ENCODE measurements at places on chromosomes 12 and 14.
A peak's percentile ranks its signal among the peaks of the same experiment; 100 is the strongest.

DNA sequence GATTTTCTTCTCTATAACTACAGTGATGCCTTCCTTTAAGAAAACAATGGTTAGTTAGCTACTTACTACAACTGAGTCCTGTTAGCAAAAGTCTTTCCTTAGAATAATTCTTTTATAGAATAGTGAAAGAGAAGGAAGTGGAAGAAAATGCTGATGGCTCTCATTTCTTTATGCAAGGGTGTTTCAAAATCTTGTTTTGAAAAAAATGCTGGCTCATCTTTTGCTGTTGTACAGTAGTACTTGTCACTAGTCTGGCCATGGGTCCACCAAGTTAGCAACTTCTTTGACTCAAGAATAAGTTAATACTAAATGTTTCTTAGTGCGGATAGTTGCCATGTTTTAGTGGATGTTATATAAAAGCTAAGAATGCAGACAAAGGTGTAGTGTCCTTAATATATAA, 225.4 kb downstream of the PTPRO start:
- no peak for DNase-seq

- DNase-seq: peak; percentile 27
Measured at GRCh38 chr14:32201816-32202490, at the start of gene RNU6-7. Gene RNU6-7, plus strand, starts transcription at chr14:32202045.

DNA sequence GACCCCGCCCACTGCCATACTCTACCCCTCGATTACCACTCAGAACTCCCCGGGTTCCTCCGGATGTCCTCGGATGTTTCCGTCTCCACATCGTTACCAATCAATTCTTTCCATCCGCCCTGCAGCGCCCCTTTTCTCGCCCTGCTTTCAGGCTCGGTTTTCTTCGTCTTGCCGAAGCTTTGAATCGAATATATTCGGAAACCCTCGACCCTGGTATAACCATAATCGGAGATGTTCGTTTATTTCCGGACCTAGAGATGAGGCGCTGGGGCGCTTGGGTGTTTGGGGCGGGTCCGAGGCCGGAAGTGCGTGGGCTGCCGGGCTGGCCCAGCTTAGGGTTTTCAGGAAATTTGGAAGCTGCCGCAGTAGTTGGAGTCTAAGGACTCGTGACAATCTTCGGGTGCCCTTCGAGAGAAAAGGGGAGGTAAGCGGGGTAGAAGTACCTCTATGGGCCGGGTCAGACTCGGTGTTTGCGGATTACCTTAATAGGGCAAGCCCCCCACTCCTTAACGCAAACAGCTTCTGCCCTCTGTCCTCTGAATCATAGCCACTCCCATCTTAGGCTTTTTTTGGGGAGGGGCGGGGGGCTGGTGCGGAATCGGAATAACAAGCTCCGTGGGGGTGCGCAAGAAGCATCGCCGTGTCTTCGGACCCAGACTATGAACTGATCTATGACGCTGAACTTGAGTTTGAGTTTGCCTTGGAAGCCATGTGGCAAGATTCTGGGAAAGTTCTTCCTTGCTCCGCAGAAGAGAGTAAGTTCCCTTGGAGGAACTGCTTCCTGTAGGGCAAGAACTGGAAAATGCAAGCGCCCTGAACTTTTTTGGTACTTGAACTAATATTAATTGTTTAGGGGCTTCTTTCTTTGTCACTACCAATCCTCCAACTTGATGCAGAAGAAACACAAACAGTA, at the start of gene C14orf119:
TSS of gene C14orf119 (plus strand) at position 310 of the 913 bp plus-strand sequence. CDS start 2,154 bp downstream, outside the sequence.
- DNase-seq: peak; percentile 100

GRCh38 chr14:105299654-105300541, 903 bp downstream of the BRF1 start:
- DNase-seq: peak; percentile 71

DNA sequence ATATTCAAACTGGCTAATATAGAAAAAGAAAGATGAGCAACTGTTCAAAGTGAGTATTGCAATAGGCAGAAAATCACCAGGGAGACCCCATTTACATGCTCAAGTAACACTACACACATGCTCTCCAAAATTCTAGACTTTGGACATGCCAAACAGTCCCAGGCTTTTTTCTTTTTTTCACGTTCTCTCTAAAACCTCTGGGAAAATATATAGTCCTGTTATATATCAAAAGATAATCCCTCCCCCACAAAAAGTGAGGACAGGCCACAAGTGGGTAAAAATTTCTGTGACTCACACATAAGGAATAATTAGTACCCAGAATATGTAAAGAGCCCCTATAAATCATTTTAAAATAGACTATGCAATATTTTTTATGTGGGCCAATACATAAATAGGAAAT, 55.2 kb downstream of the EFCAB11 start:
- peak; percentile 4 for DNase-seq

DNA sequence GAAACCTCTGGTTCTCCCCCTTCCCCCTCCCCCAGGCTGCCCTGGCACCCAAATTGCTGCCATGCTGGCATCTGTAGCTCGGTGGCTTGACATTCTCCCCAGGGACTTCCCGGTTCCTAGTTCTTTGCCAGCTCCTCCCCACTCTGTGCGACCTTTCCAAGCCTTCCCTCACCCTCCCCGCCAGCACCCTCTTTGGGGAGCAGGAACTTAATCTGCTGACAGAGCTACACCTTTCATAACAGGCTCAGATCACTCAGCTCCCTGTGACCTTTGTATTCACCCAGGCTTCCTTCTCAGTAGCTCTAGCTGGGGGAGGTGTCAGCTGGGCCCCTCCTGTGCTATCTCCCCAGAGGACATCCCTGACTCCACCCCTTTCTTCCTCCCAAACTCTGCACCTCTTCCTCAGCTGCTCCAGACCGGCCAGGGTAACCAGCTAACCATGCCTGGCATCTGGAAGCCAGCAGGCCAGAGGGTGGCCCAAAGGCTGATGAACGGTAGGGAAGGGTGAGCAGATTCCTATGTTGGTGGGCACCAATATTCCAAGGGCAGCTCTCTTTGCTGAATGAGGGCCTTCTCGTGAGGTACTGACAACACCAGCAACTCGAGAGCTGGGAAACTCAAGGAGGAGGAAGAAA, 1.8 kb upstream of the COX14 start:
- no peak for DNase-seq

- peak; percentile 98 for DNase-seq
Measured at GRCh38 chr12:48956279-48957140, 777 bp downstream of the ARF3 start.

GRCh38 chr12:39831587-39832315, 212.1 kb upstream of the ABCD2 start:
- peak; percentile 5 for DNase-seq

DNA sequence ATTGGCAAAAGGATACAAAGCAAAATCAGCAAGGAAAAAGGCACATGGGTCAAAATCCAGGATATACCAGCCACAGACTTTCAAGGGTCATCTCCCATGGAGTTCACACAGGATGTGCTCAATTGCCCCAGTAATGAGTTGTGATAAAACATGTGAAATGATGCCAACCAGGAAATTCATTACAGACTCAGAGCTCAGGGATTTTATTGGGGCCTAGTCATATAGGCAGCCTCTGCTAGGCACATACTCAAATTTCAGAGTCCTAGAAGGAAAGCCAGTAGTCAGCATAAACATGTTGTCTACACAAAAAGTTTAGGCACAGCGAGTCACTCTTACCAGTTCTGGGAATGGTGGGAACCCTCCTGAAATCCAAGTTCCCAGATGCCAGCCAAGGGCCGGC, 64.4 kb upstream of the OSBPL8 start:
- DNase-seq: peak; percentile 78

- peak; percentile 70 for DNase-seq
Measured at GRCh38 chr14:90815822-90816662, at the start of gene TTC7B. Gene TTC7B, minus strand, starts transcription at chr14:90816430. Its CDS starts 135 bp downstream, at chr14:90816295.

DNA sequence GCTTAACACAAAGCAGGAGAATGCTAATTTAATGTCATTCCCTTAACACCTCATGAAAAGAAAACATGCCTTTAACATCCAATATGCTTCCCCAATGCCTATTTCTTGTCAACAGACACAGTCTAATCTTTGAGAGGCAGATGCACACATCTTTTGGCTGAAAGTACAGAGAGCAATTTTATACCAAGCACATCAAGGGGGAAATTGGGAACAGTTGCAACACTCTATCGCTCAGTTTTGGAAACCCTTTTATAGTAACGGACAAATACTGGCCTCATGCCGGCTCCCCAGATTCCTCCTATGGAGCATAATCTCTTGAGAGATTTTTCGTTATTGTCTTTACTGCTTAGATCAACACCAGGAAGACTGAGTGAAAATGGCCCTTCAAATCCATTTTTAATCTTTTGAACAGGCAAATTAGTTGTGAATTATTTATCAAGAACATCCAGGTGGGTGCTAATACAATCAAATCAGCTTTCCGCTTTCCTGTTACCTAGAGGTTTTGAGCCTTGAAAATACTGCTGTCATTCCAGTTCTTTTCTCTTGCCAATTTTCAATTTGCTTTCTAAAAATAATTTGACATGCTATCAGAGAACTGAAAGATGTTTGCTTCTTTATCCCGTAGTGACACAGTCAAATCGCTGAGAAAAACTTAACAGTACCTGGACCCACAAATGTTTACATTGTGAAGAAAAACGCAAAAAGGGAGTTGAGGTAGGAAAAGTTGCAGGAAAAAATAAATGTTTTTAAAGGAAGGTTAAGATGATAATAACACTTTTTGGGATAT, 60.7 kb upstream of the CAND1 start:
- no peak for DNase-seq

DNA sequence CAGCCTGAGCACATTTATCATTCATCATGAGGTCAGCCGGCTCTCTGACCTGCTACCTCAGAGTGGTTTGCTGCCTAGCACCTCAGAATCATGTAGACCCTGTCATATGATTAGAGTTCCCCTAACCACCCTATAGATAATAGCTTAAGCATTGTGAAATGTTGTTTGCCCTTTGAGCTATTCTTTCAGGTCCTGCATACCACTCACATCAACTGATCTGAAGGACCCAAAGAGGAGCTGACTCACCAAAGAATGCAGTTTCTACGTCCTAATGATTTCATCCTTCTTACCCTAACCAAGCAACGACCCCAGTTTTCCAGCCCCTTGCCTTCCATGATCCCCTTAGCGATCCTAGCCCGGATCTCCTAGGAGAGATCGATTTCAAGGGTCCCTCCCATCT, 527.9 kb downstream of the SOX5 start:
- no peak for DNase-seq

- DNase-seq: no peak
Measured at GRCh38 chr14:53875324-53875897, 81.2 kb downstream of the BMP4 start.

- no peak for DNase-seq
Measured at GRCh38 chr14:101291390-101291789, 269.9 kb upstream of the DIO3 start.
